ENCODE measurements at places on chromosomes 1 and 21. TPM values are rescaled to one million over a fixed set of nuclear protein-coding genes. Genes with fewer than 3 reads are reported as not detected.

The PLA2G2C gene
- not detected for total RNA-seq

The VAMP4 gene
- total RNA-seq, result 39.9 TPM

The NHLH1 gene
- 0.38 TPM for total RNA-seq

The GALE gene
- 16.5 TPM for total RNA-seq

The IL24 gene
- not detected for total RNA-seq

The NEXN gene
- total RNA-seq, result 0.50 TPM

The CFHR5 gene
- not detected for total RNA-seq
